ENCODE measurements at places on chromosomes 1 and 21.
A peak's percentile ranks its signal among the peaks of the same experiment; 100 is the strongest.

DNA sequence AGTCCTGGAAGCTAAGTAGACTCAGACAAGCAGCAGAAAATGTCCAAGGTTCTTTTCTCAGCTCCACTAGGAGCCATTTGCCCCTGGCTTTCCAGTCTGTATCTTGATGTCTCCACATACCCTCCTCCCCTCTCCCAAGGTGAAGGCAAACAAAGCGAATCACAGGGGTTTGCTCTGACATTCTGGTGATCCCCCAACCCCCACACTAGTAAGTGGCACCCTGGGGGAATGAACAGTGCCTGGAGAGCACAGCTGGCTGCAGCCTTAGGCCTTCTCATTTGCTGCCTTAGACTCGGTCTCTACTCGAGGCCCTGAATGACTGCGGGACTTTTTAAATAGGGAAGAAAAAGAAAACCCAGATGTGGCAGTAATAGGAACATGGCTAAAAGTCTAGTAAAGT, 15.3 kb downstream of the ERI3 start:
- DNase-seq: no peak

DNA sequence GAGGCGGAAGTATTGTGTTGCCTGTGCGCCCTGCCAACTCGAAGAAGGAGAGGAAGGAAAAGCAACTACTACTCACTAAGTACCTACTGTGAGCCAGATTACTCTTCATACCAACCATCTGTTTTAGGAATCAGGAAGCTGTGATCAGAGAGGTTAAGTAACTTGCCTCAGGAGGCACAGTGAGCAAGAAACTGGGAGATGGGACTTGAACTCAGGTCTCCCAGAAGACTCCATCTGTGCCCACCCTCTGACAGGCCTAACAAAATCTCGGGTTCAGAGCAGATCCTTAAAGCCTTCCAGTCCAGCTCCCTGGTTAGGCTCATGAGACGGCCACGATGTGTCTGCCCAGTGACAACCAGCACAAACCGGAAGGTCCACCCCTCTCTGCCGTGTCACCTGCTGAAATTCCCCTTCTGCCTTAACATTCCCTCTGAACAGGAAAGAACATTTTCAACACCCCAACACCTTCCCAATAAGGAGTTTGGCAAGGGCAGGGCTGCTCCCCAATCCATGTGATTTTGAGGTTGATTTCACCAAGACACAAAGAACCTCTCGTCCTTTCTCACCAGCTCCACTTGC, 230.1 kb downstream of the TOMM20 start:
- no peak for DNase-seq

- no peak for DNase-seq
These were observed 189.7 kb downstream of the HS2ST1 start for GRCh38 chr1:87104140-87104539.

- no peak for DNase-seq
These were observed 50.1 kb downstream of the SSBP3 start for GRCh38 chr1:54355931-54356679.

DNA sequence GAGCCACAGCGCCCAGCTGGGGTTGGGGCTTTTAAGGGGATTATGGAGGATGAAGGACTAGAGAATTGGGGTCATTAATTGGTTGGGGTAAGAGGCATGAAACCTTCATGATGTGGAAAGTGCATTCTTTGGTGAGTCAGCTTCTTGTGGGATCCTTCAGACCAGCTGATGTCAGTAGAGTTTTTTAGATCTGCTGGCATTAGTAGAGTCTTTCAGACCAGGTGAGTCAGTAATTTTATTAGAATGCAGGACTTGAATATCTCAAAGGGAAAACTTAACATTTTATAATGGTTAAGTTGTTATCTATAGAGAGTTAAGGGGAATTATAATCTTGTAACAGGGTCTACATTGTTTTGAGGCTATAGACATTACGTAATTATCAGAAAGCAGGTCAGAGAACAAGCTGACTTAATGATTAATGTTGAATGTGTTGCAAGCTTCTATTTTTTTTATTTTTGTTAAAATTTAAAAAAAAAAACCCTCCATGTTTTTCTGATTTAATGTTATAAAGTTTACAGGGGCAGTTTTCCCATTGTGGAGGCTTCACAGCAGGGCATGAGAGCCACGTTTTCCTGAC, 160.9 kb upstream of the FMN2 start:
- no peak for DNase-seq

DNA sequence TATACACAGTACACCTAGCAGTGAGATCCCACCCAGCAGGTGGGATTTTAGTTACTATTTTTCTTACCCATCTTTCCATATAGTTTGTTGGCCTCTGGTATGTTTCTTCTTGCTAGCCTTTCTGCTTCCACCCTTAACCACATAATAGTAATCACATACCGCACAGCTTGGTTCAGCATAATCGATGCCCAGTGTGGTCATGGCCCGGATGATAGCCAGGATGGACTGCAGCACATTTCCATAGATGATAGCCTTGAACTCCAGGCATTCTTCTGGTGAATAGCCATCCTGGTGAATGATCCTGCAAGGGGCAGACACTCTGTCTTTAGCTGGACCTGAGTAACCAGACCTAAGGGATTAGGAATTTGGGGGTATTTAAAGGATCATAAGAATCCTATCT, 9.5 kb downstream of the GNAT2 start:
- no peak for DNase-seq

GRCh38 chr1:18328803-18329202, 151.9 kb upstream of the KLHDC7A start:
- DNase-seq: no peak

GRCh38 chr1:155932487-155932886, 1.7 kb downstream of the KHDC4 start:
- no peak for DNase-seq

DNA sequence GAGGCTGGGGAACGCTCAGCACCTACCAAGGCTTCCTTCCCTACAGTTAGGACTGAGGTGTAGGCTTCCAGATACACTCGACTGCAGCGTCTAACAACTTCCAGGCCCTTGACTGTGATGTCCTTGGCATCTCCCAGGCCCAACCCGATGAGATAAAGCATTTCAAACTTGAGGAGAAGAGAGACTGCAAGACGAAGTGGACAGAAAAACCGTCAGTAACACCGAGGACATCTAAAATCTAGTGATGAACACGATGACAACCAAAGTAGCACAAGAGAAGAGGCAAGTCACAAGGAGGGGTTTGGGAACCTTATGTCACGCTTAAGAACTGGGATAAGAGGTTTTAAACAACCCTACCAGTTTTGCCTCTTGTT, 314 bp downstream of the DPH5 start:
- no peak for DNase-seq

GRCh38 chr21:29233256-29233546, 65.5 kb upstream of the BACH1 start:
- peak; percentile 38 for DNase-seq

DNA sequence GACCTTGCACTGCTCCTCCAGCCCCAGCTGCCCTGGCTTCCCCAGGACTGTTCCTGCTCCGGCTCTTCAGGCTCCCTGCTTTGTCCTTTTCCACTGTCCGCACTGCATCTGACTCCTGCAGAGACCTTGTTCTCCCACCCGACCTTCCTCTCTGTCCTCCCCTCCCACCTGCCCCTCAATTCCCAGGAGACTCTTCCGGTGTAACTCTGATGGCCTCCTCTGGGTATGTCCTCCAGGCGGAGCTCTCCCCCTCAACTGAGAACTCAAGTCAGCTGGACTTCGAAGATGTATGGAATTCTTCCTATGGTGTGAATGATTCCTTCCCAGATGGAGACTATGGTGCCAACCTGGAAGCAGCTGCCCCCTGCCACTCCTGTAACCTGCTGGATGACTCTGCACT, 550 bp downstream of the ACKR1 start:
- DNase-seq: no peak

- DNase-seq: no peak
These were observed 14.6 kb downstream of the STRIP1 start for GRCh38 chr1:110048923-110049601.

- no peak for DNase-seq
These were observed 28.6 kb downstream of the TRIM67 start for GRCh38 chr1:231190456-231190855.

DNA sequence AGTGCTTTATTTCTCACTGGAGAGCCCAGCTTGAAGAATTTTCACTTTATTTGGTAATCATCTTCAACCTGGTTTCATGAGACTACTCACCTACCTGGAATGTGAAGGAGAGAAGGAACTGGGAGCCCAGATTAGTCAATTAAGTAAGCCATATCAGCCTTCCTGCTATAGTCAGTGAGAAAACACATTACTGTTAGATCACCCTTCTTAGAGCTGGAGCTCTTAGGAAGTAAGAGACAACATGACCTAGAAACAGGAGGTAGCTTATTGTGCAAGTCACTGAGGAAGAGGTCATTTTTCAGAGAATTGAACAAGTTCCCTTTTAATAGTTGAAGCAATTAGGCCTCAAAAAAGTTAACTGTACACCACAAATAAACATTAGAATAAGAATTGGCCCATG, 49.2 kb upstream of the TEKT2 start:
- peak; percentile 15 for DNase-seq

GRCh38 chr1:247007511-247008405, at the start of gene ZNF695:
Gene ZNF695, minus strand, starts transcription at chr1:247008057. Its CDS starts 149 bp downstream, at chr1:247007908.
- peak; percentile 83 for DNase-seq

GRCh38 chr1:188023206-188023605, 1194.5 kb downstream of the PLA2G4A start:
- no peak for DNase-seq

- no peak for DNase-seq
These were observed 1.2 kb upstream of the INAVA start for GRCh38 chr1:200893411-200893901.

DNA sequence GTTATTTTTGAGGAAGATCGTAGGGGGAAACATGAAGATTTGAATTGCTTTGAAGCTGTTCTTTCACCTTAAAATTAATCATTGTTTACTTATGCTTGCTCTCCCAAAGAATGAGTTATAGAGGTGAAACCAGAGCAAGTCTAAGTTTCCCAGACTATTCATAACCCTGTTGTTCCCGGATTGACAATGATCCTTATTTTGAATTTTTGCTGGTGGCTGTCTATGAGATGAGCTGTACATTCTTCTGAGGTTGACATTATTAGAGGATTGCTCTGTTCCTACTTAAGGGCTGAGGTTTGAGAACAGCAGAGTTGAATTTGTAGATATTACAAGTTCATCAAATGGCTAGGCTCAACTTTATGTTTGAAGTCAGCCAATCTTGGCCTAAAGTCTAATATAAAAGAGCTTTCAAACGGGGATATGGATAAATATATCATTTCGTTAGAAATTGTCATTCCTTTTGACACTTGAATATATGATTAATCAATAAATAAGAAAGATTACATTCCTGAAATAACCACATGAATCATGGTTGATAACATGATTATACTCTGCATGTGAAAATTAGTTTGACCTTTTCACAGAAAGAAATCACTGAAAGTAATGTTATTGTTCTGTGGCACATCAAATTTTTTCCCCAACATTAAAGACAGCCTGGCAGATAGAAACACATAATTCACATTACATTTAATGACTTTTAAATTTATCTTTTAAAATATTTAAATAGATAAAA, 19.1 kb upstream of the PDE4B start:
- DNase-seq: no peak

GRCh38 chr21:37146320-37147235, 73.5 kb downstream of the TTC3 start:
- no peak for DNase-seq

- no peak for DNase-seq
These were observed 144.6 kb downstream of the LRRIQ3 start for GRCh38 chr1:74053407-74053806.

- DNase-seq: no peak
These were observed 36.1 kb upstream of the PLPPR4 start for GRCh38 chr1:99228153-99228552.

DNA sequence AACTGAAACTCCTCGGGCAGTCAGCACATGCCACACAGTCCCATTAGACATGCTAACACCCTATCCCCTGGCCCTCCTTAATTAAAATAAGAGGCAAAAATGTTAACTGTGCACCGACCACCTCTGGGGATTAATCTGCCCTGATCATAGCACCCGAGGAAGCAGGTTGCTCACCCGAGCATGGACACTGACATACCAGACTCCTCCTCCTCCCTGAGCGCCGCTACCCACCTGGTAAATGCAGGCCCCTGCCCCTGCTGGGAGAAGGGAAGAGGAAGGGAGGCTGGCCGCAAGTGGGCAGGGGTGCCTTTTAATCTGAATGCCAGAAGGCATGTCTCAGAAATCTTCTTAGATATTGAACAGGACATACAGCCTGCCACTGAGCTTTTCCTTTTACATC, 360.9 kb downstream of the RRAGC start:
- DNase-seq: no peak

- DNase-seq: no peak
These were observed 33.1 kb upstream of the FOXO6 start for GRCh38 chr1:41328001-41328615.

GRCh38 chr1:216711712-216712111, 11.5 kb downstream of the ESRRG start:
- DNase-seq: no peak

- no peak for DNase-seq
These were observed 71.9 kb downstream of the SMYD2 start for GRCh38 chr1:214352838-214353237.

DNA sequence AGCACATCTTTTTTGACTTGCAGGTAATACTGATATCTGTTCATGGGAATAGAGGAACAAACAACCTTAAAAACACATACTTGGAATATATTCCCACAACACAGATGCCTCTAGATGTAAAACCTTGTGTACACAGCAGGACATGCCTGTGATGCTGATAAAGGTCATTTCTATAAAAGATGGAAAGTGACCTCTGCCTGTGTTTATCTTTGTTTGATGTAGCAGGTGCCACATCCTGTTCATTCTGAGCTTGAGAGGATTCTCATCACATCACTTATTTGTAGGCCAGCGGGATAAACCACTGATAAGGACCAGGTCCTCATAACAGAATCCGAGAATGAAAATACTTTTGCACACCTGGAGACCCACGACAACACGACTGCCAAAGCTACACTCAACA, 133.7 kb downstream of the SMYD2 start:
- DNase-seq: no peak

GRCh38 chr21:14120091-14120734, 90.5 kb downstream of the LIPI start:
- no peak for DNase-seq

GRCh38 chr1:155961937-155962336, 16.4 kb downstream of the ARHGEF2 start:
- DNase-seq: peak; percentile 57

- no peak for DNase-seq
These were observed 294.8 kb downstream of the PCP4 start for GRCh38 chr21:40162075-40162474.

DNA sequence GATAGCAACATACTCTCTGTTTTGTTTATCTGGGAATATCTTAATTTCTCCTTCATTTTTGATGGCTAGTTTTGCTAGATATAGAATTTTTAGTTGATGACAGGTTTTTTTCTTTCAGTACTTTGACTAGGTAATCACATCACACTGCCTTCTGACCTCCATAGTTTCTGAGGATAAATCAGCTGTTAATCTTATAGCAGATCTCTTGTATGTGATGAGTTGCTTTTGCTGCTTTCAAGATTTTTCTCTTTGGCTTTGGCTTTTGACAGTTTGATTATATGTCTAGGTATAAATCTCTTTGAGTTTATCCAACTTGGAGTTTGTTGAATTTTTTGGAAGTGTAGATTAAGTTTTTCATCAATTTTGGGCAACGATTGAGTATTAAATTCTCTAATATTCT, 142.6 kb downstream of the ZNF644 start:
- DNase-seq: no peak

Measured in fibroblast of skin of left quadriceps (primary cell).